ENCODE measurements at places on chromosomes 7 and 10.

DNA sequence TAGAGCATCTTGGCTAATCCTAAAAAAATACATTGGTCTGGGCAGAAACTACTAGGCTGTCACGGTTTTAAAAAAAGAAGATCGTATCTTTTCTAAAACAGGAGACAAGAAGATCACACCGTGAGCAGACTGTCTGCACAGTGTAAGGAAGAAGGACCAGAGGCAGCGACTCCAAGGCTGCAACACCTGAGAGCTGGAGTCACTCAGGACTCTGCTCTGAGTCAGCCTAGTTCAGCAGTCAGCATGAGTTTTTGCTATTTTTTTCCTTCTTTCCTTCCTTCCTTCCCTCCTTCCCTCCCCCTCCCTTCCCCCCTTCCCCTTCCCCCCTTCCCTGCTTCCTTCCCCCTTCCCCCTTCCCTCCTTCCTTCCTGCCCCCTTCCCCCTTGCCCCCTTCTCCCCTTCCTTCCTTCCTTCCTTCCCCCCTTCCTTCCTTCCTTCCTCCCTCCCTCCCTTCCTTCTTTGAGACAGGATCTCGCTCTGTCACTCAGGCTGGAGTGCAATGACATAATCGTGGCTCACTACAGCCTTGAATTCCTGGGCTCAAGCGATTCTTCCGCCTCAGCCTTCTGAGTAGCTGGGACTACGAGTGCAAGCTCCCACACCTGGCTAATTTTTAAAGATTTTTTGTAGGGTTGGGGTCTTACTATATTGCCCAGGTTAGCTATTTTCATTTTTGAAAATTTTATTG is 24.4 kb downstream of the BAG3 start:
- no peak for DNase-seq

GRCh38 chr10:88114368-88114767 is 250.9 kb downstream of the PTEN start:
- DNase-seq = no peak

DNA sequence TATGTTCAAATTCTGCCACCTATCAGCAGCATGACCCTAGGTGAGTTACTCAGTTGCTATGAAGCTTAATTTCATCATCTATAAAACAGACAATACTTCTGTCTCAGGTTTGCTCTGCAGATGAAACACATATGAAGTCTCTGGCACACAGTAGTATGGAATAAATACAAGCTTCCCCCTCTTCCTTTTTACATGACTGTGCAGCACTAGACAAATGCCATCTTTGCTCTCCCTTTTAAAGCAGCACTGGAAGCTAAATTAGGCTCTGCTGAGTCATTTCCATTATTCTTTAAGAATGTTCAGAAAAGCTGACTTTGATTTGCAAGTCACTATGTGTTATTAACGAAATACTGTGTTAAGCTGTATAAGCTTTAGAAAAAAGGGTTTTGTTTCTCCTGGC is 40.7 kb upstream of the ANAPC16 start:
- DNase-seq = peak; percentile 39

DNA sequence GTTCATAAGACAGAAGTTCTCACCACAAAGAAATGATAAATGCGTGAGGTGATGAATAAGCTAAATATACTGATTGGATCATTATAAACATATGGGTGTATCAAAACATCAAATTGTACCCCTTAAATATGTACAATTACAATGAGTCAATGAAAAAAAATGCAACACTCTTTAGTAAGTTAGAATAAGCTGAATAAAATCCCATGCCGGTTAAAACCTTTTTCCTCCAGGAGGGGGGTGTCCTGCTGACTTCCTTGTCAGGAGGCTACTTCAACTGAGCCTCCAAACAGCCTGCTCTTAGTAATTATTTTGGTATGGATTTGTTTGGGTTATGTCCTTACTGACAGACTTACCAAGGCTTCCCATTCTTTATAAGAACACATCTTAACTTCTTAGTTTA is 649.1 kb downstream of the INHBA start:
- no peak for DNase-seq

DNA sequence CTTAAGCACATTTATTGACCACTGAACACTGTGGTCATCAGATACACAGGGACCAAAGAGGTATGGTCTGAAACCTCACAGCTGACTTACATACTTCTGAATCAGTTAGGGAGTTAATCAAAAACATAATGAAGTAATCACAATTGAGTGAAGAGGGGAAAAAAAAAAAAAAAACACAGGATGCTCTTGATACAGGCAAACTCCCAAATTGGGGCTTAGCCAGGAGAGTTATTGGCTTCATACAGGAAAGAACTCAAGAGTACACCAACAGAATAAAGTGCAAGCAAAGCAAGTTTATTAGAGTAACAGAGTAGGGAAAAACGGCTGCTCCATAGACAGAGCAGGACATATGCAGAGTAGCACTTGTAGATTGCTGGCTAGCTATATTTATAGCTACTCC is 917.0 kb downstream of the CNTNAP2 start:
- DNase-seq = peak; percentile 91

DNA sequence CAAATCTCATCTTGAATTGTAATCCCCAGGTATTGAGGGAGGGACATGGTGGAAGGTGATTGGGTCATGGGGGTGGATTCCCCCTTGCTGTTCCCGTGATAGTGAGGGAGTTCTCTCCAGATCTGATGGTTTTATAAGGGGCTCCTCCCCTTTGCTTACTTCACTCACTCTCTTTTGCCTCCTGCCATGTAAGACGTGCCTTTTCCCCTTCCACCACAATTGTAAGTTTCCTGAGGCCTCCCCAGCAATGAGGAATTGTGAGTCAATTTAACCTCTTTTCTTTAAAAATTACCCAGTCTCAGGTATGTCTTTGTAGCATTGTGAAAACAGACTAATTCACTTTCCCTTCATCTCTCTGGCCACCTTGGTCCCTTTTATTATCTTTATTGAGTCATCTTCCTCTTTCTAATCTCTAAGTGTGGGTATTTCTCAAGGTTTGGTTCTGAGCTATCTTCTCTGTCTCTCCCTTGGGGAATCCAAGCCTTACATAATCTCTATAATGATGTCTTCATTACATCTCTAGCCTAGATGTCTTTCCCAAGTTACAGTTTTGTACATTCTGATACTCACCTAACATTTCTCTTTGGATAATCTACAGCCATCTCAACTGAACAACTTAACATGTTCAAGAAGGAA is 99.1 kb upstream of the JCAD start:
- no peak for DNase-seq

DNA sequence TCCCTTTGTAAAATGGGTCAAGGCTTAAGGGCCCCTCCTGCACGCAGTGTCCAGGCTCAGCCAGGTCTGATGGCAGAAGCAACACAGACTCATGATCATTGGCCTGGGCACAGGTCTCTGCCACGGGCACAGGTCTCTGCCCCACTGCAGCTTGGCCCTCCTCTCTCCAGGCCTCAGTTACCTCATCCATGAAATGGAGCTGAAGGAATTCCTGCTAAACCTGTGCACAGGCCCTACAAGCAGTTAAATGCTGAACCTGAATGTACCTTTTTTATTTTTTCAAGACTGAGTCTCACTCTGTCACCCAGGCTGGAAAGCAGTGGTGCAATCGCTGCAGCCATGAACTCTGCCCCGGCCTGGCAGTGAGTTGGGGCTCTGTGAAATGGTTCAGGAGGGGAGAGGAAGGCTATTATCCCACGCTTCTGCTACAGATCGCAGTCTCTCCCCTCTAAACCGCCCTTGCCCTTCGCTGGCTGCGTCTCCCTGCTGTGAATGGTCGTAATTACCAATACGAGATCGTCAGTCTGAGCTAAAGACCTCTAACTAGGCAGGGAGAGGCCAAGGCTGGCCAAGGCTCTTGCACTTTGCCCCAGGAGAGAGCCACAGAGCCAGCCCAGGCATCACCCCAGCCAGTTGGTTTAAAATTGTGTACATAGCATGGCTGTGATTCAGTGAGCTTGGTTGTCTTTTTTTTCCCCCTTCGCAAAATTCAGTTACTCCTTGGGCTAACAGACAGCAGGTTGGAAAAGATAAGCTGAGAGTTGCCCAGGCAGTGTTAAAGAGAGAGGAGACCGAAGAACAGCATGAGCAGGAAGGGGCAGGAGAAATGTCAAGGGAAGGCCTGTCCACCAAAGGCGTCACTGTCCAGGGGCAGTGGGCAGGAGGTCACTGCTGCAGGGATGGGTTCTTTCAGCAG is 93.0 kb upstream of the KCTD7 start:
- DNase-seq = no peak

- no peak for DNase-seq
Observed at GRCh38 chr7:40546616-40547501, 412.1 kb downstream of the SUGCT start.

GRCh38 chr10:4069491-4069890 is 284.5 kb upstream of the KLF6 start:
- DNase-seq = peak; percentile 46

DNA sequence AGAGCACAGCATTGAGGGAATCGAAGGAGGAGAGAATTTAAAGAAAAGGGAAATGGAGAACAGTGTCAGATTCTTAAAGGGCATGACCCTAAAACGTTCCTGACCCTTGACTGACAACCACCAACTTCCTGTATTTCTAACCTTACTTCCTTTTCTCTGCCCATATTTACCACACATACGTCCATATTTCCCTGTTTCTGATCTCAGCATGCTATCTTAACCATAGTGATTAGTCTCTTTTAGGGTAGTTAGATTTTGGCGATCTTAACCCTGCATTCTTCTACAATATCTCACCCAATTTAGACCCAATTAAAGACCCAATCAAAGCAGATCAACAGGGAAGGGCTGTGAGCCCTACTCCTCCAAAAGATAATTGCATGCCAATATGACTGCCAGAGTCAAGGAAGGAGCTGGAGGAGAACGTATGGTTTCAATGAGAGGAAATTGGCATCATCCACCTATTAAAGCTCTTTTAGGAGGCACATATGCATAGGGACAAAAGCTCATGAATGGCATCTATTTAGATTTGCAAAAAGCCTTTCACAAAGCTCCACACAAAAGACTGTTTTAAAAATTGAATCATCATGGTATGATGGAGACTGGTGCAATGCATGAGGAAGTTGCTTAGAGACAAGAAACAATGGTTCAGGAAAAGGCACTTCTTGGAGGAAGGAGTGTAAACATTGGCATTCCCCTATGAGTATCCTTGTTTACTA is 49.0 kb upstream of the ARHGAP12 start:
- DNase-seq = no peak

DNA sequence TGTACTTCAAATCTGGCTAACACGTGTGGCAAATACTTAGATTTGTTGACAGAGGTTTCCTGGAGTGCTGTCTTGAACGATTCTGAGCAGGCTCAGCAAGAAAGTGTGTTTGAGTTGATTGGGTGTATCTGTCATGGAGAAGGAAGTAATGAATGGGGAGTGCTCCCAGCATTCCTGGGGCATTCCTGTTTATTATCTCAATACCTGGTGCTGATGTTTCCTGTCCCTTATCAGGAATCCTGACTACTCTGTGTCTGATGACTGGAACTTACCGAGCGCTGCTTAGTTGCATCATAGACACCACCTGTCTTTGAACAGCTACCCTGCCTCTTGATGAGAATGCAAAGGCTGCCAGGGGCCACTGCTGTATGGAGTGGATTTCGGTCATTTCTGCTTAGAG is 41.0 kb upstream of the TMEM248 start:
- no peak for DNase-seq

DNA sequence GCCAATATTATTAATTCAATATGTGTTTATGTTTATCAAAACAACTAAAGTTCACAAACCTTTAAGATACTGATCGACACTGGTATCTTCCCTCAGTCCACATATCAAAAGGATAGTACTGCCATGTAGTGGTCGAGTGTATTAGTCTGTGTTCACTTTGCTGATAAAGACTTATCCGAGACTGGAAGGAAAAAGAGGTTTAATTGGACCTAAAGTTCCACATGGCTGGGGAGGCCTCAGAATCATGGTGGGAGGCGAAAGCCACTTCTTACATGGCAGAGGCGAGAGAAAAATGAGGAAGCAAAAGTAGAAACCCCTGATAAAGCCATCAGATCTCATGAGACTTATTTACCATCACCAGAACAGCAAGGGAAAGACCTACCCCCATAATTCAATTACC is 325.4 kb upstream of the PHF14 start:
- DNase-seq = no peak

GRCh38 chr10:53491774-53492173 is 719.2 kb upstream of the MBL2 start:
- no peak for DNase-seq

- DNase-seq = no peak
Observed at GRCh38 chr7:112080441-112080840, 125.8 kb downstream of the DOCK4 start.

DNA sequence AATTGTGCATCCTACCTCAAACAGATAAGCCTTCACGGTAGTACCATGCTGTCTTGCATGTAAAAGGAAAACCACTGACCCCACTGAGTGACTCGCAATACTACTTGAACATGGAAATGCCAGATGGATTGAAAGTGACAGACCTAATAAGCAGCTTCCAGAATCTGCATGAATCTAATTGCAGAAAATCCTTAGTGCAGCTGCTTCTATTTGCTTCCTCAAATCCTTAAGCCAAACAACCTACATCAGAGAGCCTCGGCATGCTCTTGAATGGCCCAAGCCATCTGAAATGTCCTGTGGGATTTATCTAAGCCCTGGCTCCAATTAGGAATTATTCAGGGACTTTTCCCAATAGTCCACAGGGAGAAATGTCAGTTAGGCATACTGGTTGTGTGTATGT is 509.5 kb upstream of the CELF2 start:
- DNase-seq = no peak

DNA sequence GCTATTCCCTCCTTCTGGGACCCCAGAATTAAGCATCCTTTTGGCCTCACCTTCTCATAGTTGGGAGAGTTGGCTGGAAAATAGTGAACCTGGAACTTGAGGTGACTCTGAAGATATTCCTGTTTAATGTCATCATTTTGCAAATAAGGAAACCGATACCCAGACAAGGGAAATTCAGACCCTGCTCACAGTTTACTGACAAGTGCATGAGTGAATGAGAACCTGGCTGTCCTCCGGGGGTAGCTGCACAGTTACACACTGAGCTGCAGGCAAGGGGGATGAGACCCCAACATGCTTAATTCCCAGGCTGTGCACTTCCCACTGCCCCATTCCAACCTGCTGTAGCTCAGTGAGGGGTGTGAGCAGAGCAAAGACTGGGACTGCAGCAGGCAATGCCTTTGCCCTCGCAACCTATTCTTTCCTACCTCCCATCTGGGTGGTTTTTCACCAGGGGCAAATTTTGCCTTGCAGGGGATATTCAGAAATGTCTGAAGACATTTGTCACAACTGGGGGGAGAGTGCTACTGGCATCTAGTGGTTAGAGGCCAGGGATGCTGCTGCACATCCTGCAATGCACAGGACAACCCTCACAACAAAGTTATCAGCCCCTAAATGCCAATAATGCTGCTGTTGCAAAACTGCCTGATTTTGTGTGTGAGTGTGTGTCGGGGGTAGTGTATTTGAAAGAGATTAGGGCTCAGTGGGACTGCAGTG is 136.2 kb downstream of the SORCS3 start:
- DNase-seq = no peak

DNA sequence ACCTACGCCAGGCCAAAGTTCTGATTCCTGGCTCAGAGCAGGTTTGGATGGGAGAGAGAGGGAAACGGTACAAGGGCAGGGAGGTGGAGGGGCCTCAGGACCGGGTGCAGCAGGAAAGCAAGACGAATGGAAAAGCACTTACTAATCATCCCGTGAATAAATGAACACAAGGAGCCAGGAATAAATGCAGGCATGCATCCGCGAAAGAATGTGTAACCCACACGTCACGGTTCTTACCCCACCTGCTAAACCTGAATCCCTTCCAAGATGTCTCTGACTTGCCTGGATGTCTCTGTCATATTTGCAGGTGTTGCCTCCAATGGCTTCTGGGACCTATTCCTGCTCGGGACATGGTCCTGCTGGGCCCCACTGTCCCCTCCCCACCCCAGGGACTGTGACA is 335.2 kb upstream of the RNF32 start:
- no peak for DNase-seq

- DNase-seq = no peak
Observed at GRCh38 chr10:93150289-93150688, 76.6 kb downstream of the CYP26A1 start.

- peak; percentile 84 for DNase-seq
Observed at GRCh38 chr7:2621061-2621828, 10.5 kb upstream of the TTYH3 start.

All from muscle of back (tissue), 13 donors.